NCI-H2171 treated with DMSO at 0.1 percent for 48 hours (cell line): ENCODE measurements at places on chromosomes 7 and 10.

- no peak for DNase-seq
Measured at GRCh38 chr10:69632516-69633199, 2.6 kb downstream of the FAM241B start.

- DNase-seq, result peak; percentile 87
Measured at GRCh38 chr10:133364645-133365431, 7.0 kb upstream of the FUOM start.

DNA sequence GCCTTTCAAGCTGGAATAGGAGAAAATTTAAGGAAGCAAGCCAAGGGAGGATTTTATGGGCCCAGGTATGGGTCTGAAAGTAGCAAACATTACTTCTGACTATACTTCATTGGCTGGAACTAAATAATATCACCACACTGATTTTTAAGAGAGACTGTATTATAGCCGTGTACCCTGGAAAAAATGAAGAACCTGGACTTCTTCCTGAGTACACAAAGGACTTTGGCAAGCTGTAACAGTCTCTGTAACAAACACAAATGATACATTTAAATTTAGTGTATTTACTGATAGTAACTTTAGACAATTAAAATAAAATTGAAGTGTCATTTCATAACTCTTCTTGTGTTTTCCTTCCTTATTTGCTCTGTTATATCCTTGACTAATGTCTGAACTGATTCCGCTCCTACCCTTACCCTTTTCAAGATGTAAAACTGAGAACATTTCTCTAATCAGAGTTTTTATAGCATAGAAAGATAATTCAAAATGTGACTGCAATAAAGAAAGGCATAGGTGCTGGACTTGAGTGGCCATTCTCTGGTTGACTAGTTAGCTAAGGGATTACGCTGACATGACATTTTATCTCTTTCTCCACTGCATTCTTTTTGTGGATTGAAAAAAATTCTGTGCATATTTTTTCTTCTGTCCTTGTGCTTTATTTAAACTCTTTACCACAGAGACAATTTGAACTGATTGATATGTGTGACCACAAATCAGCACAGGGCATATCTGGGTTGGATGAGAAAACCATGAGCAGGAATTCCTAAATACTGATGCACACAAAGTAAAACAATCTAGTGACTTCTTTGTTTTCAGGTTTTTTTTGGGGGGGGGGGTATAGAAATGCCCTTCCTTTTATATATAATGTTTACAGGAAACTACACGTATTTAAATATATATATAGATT is 349.7 kb downstream of the MDFIC start:
- no peak for DNase-seq

- no peak for DNase-seq
Measured at GRCh38 chr10:22634093-22634492, 80.3 kb downstream of the PIP4K2A start.

GRCh38 chr10:62850646-62851045 is 34.5 kb upstream of the EGR2 start:
- DNase-seq, result no peak

GRCh38 chr10:78873413-78873812 is 195.4 kb upstream of the ZMIZ1 start:
- no peak for DNase-seq

DNA sequence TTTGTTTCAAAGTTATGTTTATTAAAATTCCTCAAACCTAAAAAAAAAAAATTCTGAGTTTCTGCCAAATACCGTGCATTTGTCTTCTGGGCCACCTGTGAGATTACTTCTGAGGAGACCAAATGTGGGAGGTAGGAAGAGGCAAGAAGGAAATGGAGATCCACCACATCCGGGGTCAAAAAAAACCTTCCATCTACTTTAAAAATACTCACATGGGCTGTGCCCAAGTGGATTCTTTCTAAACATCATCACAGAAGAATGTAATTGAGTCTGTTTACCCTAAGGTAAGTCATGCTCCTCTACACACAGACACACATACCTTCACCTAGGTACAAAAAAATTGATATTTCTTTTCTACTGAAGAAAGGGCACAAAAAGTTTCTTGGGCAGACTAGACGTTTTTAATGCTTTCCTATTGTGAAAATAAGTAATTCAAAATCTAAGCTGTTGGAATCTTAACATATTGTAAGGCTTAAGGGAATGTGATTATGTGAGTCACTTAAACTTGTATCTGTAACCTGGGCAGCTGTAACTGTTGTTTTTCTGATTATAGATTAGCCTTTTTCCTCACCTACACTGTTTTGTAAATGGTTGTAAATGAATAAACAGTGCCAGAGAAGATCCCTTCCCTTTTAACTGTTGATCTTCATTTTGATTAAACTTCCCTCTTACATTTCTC is 19.1 kb upstream of the SPOCK2 start:
- no peak for DNase-seq

- no peak for DNase-seq
Measured at GRCh38 chr7:27102581-27103442, at the start of gene HOXA2. Gene HOXA2, minus strand, starts transcription at chr7:27102683. Its CDS starts 183 bp downstream, at chr7:27102500.
